ENCODE measurements at places on chromosomes 6 and 20.

- no peak for DNase-seq
Observed at GRCh38 chr20:50582591-50583234, 72.5 kb downstream of the PTPN1 start.

- DNase-seq = no peak
Observed at GRCh38 chr20:4012589-4012988, 2.8 kb downstream of the RNF24 start.

GRCh38 chr6:722608-723007 lies 29.7 kb upstream of the EXOC2 start:
- DNase-seq = no peak

DNA sequence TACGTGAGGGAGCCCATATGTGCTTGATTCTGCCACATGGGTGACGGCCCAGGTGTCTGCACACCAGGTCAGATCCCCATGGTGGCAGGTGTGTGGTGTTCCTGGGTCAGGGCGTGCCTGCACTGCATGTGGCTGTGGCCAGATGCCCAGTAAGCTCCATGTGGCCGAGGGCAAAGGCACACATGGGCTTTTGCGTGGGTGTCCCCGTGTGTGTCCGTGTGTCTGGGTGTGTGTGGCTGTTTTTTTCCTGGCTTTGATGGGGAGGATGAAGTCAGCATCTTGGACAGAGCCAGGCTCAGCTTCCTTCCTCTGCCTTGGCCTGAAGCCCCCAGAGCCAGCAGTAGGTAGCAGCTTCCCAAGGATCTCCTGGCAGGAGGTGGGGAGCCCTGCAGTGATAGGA lies 1.5 kb upstream of the TNXB start:
- no peak for DNase-seq

DNA sequence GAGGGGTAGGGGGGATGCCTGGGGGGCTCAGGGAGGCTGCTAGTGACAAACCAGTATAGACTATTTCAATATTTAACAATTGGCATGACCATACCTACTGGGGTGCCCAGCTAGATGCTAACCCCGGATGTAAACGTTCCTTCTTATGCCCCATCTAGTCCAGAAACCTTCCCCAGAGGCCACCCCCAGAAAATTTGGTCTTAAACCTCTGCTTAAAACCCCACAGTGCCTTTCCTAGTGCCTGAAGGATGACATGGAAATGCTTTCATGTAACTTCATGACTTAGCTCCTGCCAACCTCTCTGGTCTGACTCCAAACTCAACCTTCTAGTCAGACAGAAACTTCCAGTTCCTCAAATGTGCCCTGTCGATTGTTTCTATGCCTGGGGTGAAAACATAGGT lies 52.0 kb downstream of the JPH2 start:
- DNase-seq = no peak

DNA sequence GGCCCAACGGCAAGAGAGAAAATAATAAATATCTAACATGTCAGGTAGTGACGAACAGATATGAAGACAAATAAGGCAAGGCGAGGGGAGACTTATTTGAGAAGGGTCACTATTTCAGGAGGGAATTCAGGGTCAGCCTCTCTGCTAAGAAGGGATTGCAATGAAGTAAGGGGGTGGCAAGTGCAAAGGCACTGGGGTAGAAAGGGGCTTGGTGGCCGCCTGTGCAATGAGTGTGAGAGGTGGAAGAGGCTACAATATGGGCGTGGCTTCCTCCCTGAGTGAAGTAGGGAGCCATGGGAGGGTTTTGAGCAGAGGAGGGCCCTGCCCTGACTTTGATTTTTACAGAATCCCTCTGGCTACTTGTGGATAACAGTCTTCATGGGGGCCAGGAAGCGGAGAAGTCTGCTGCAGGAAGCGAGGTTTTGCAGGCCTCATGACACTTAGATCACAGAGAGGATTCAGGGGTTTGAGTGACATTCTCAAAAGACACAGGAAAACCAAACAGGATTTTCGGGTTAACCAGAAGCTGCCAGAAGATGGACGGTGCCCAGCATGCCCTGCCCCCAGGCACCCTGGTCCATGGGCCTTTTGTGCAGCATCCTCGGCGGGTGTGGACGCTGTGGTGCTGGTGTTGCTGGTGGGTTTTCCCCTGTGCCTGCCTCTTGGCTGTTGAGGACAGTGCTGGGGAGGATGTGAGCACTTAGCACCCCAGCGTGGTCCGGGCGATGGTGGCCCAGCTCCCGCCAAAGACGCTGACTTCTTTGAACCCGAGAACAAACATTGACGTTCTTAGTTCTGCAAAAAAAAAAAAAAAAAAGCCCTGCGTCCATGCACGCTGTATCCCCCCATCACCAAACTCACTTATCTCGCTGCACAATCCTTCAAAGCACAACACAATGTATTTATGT lies 124.2 kb upstream of the PTPN1 start:
- no peak for DNase-seq

DNA sequence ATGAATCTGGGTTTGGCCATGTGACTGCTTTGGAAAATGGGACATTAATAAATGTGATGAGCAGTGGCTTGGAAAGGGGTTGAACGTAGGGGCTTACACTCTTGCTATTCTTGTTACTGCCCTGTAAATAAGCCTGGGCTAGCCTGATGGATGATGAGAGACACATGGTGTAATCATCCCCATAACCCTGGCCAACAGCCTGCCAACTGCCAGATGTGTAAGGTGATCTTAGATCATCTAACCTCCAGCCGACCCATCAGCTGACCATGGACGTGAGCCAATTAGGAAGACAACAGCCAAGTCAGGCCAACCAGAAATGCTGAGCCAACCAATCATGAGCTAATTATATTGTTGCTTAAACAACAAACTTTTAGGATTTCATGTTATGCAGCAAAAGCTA lies 25.2 kb downstream of the FBXO30 start:
- DNase-seq = no peak

DNA sequence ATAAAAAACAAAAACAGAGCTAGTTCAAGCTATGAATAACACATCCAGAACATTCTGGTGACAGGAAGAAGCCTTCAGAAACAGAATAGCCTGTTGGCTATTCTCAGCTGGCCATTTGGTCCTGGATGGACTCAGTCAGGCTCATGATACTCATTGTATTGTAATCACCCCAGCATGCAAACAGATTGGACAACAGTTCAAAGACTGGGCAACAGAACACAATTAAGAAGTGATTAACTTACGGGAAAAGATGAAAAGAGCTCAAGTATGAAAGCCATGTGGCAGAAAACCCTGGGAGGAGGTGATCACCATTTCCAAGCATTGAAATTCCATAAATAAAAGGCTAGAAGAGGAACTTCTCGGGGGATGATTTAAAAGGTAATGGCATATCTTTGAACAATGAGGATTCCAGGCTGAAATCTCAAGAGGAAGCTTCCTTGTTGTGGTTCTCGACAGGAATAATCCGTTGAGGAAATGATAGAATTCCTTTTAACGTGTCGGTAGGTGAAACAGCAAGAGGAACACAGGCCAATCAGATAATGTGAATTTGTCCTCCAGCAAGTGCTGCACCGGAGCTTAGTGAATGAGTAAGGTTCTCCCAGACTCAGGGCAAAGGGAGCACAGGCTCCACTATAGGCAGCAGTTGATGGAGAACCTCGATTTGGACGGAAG lies 172.4 kb downstream of the BCAS1 start:
- DNase-seq = no peak

DNA sequence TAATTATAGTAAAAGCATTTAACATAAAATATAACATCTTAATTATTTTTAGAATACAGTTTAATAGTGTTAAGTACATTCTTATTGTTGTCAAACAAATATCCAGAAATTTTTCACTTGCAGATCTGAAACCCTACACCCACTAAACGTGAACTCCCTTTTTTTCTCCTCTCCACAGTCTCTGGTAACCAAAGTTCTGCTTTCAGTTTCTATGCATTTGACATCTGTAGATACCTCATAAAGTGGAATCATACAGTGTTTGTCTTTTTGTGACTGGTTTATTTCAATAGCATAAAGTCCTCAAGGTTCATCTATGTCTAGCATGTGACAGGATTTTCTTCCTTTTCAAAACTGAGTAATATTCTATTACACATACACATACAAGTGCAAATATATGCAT lies 286.3 kb downstream of the BTBD3 start:
- DNase-seq = no peak

- no peak for DNase-seq
Observed at GRCh38 chr6:91149246-91149955, 562.5 kb upstream of the MAP3K7 start.

- no peak for DNase-seq
Observed at GRCh38 chr6:166306378-166307081, 1.7 kb downstream of the PRR18 start.

- no peak for DNase-seq
Observed at GRCh38 chr6:91654357-91654756, 1067.5 kb upstream of the MAP3K7 start.

DNA sequence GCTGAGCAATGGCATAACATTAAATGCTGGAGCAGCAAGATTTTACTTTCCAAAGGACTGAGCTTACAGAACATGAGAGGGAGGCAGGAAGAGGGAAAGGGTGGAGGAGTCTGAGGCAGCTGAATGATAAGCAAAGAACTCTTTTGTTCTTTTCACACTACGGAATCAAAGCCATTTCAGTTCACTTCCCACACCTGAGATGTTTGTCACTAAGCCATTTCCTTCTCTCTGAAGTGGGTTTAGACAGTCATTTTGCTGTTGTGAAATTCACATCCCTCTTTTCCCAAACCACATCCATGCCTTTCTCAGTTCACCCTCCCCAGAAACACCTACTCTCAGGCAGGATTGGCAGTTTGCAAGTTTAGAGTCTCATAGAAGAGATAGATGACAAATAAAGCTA lies 267.9 kb downstream of the ADGRG6 start:
- DNase-seq = no peak

DNA sequence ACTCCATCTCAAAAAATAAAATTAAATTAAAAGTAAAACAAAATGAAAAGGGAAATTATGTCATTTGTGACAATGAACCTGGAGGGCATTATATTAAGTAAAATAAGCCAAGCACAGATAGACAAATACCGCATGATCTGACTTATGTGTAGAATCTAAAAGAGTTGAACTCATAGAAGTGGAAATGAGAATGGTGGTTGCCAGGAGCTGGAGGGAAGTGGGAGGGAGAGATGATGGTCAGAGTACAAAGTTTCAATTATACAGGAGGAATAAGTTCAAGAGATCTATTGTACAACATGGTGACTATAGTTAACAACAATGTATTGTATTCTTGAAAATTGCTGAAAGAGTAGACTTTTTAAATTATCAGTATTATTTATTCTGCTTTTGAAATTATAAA lies 183.4 kb downstream of the ID4 start:
- no peak for DNase-seq

DNA sequence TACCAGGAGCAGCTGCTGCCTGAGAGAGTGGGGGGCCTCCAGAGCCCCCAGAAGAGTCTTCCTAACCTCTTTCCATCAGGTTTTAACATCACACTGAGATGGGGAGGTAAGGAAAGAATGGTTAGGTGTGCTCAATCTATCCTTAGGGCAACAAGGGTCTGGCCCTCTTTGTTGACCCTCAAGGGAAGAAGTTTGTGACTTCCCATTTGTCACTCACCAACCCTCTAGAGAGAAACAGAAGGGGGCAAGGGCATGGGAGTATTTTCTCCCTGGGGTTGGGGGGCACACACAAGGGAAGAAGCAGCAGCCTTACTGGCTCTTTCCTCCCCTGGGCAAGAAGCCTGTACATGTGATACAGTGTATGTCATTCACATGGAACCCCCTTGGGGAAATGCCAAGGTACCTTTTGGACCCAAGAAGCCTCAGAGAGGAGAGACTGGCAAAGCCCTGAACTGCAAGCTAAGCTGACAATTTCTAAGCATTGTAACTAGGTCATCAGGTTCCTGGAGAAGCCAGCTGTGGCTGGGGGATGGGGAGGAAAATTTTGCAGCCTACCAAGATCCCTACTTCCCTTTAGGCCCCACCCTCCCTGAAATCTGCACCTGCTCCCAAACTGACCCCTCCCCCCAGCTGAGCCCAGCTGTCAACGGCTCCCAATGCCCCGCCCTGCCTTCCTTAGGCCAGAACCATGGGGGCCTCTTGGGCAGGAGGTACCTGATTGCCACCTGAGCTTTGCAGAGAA lies 14.5 kb downstream of the BCL2L1 start:
- DNase-seq = peak; percentile 39

DNA sequence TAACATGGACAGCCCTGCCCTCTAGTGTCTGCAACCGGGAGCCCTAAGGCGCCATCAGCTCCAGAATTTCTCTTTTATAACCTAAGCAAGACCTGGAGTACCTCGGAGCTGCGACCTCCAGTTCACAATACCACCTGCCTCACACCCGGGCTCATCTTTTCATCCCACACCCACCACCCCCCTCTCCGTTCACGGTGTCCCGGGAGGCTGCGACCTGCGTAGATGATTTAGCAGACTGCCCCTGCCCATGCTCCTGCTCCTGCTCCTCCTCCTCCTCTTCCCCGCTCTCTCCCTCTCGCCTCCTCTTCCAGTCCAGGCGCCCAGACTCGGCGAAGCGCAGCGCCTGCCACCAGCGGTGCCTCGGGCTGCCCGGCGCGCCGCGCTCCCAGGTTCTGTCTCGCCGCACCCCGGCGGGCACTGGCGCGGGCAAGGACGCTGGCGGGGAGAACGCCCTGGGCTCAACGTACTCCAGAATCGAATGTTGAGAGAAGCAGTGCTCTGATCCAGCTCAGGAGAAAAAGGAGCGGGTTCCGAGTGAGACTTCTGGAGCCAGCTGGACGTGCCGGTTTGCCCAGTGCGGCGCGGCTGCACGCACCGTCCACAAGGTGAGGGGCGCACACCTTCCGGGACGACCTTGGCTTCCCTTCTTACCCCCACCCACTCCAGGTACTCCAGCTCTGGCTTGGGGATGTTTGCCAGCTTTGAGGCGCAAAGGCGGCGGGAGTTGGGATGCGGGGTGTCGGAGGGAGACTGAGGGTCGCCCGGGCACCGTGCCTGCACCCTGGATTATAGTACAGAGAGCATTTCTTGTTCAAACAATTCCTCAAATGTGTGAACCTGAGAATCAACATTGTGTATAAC lies at the start of gene HTR1E:
HTR1E (plus strand) TSS at position 310 of the 861 bp plus-strand sequence. CDS start 77,807 bp downstream, outside the sequence.
- no peak for DNase-seq

DNA sequence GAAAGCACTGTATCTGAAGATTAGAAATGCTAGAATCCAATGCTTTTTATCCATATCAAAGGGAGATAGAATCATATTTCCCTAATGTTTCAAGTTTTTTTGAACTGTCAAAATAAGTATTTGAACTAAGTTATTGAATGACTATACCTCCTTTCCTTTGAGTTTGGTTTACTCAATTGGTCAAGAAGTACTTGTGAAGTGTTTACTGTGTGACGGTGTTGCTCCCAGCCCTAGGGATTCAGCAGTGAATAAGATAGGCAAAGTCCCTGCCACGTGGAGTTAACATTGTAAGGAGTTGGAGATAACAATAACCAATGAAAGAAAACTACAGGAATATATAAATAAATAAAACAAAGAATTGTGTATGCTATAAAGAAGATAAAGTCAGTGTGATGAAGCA lies 535.9 kb downstream of the FRK start:
- no peak for DNase-seq

- no peak for DNase-seq
Observed at GRCh38 chr20:43550456-43550855, 8.4 kb upstream of the SGK2 start.

Measured in NCI-H1694 treated with DMSO at 0.1 percent for 48 hours (cell line).